Kidney (tissue), 22 donors: ENCODE measurements at places on chromosomes 16 and 17. TPM values are rescaled to one million over a fixed set of nuclear protein-coding genes. Genes with fewer than 3 reads are reported as not detected.

DNA sequence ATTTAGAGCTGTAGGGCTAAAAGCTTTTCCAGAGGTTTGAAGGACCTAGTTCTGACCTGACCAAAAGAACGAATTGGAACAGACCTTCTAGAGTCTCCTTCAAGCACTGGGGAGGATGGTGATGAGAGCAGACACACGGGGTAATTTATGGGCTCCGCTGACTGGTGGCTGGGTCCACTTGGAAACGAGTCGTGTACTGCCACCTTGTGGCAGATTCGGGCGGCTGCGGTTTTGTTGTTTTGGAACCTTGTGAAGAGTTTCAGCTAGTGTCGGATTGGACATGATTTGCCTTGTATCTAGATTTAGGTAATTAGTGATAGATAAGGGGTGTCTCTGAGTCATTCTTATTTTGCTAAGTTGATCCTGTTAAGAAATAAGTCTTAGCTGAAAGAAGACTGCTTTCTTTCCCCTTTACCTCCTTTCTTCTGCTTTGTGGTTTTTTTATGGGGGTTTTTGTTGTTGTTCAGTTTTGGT, 98.9 kb downstream of the AATF start:
- no peaks in the 10 kb centered on the region for H3K27me3 ChIP-seq
- peaks cover 14% of the 10 kb centered on the region for H3K4me1 ChIP-seq
- H3K36me3 ChIP-seq: peaks cover 3% of the 10 kb centered on the region
- no peak overlapping the region for H3K27ac ChIP-seq
- H3K4me3 ChIP-seq: no peak overlapping the region
- peak; percentile 94 for DNase-seq

DNA sequence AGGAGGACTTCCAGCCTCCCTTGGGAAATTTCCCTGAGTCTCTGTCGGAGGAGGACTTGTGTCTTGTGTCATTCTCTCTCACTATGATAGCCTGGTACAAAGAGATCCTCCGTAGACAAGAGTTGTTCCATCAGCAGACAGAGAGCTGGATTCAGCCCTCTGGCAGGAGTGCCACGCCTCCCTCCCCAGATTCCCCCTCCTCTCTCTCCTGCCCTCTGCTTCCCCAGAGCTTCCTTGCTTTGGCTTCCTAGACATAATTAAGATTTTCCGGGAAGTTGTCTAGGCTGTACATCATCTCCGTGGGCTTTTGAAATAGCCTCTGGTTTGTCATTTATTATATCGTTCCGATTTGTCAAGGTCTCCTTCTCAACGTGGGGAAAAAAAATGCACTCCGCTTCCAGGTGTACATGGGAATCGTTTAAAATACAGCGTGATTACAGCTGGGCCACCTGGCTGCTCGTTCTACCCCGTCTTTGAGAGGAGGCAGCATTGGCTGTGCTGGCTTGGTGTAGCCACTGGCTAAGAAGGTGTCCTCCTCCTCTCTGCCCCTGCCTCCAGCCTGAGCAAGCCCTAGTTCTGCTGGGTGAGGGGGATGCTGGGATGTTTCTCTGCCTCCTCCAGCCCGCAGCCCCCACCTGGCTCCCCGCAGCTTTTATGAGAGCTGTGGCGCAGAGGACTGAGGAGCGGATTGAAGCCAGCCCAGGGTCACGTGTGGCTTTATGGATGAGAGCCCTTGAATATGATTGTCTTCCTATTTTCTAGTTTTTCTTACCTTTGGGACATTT, 282.5 kb downstream of the SNX29 start:
- H3K4me1 ChIP-seq: peaks cover 15% of the 10 kb centered on the region
- no peaks in the 10 kb centered on the region for H3K36me3 ChIP-seq
- no peak for DNase-seq
- no peaks in the 10 kb centered on the region for H3K27me3 ChIP-seq
- no peak overlapping the region for H3K27ac ChIP-seq

The SOCS7 gene
- total RNA-seq: 18.7 TPM

- peak overlapping the region; percentile 31 for H3K4me3 ChIP-seq
- H3K27ac ChIP-seq: no peak overlapping the region
- peak; percentile 77 for DNase-seq
- no peaks in the 10 kb centered on the region for H3K27me3 ChIP-seq
- H3K36me3 ChIP-seq: no peaks in the 10 kb centered on the region
- H3K4me1 ChIP-seq: no peaks in the 10 kb centered on the region
Measured at GRCh38 chr16:80803339-80804055, 901 bp downstream of the CDYL2 start.

DNA sequence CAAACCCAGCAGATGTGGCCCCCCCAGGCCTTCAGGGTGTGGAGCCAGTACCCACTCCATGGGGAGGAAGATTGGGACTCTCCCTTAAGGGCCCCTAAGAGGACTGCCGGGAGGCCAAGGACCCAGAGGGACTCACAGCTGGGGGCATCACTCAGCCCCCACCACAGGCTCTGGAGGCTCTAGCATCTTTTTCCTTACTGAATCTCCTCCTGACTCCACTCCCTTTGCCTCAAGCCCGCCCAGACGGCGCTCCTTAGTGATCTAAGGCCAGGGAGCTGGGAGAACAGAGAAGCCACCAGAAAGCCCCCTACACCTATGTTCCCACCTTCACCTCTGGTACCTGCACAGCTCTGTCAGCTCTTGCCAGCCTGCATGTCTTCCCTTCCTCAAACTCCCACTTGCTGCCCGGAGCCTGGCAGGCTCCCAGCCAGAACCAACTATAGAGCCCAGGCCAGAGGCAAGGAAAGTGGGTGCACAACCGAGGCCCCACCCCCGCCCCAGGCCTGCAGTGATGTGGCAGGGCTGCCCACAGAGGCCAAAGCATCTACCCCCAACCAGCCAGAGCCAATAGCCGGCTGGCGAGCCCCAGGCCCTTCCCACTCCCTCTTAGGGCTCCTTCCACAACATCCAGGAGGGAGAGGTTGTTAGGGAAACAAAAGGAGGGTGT, 22.3 kb upstream of the MPO start:
- H3K27me3 ChIP-seq: no peaks in the 10 kb centered on the region
- no peaks in the 10 kb centered on the region for H3K4me1 ChIP-seq
- peaks cover 2% of the 10 kb centered on the region for H3K36me3 ChIP-seq
- H3K4me3 ChIP-seq: no peak overlapping the region

The TBX4 gene
- total RNA-seq: not detected

GRCh38 chr17:43024407-43025289, at the start of gene RND2:
RND2 (plus strand) TSS chr17:43025231; CDS start chr17:43025348, 117 bp downstream.
- no peaks in the 10 kb centered on the region for H3K27me3 ChIP-seq
- peak within 1 kb of the TSS; percentile 58 for H3K4me3 ChIP-seq
- no peak within 1 kb of the TSS for H3K27ac ChIP-seq
- no peaks in the 10 kb centered on the region for H3K36me3 ChIP-seq

DNA sequence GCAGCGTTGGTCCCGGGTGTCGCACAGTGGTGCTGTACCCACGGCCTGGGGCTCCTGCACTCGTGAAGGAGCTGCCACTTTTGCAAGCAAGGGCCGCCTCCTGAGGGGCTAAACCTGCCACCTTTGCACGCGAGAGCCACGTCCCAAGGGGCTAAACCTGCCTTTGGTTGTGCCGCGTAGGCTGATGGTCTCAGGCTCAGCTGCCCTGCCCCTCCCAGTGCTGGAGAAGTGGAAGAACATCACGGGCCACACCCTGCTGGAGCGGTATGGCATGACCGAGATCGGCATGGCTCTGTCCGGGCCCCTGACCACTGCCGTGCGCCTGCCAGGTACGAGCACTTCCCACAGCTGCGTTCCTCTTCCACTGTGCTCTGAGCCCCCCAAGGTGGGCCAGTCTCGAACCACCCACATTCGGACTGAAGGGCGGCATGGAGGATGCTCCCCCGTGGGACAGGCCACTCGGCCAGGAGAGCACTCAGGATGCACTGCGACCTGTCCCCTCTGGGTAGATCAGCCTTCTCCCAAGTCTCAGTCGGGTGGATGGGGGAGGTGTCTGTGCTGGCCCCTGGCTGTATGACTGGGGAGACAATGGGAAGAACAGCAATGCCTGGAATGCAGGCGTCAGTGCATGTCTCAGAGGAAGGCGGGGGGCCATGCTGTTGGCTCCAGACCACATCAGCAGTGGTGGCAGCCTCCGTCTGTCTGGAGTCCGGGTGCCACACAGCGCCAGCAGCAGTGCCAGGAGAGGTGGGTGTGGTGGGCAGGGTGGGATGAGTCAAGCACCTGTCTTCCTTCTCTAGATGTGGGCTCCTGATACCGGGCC, 20.7 kb downstream of the ACSF3 start:
- DNase-seq: peak; percentile 78
- H3K4me1 ChIP-seq: no peaks in the 10 kb centered on the region
- H3K36me3 ChIP-seq: peaks cover 15% of the 10 kb centered on the region
- no peak overlapping the region for H3K27ac ChIP-seq

The HCRT gene
- not detected for total RNA-seq

DNA sequence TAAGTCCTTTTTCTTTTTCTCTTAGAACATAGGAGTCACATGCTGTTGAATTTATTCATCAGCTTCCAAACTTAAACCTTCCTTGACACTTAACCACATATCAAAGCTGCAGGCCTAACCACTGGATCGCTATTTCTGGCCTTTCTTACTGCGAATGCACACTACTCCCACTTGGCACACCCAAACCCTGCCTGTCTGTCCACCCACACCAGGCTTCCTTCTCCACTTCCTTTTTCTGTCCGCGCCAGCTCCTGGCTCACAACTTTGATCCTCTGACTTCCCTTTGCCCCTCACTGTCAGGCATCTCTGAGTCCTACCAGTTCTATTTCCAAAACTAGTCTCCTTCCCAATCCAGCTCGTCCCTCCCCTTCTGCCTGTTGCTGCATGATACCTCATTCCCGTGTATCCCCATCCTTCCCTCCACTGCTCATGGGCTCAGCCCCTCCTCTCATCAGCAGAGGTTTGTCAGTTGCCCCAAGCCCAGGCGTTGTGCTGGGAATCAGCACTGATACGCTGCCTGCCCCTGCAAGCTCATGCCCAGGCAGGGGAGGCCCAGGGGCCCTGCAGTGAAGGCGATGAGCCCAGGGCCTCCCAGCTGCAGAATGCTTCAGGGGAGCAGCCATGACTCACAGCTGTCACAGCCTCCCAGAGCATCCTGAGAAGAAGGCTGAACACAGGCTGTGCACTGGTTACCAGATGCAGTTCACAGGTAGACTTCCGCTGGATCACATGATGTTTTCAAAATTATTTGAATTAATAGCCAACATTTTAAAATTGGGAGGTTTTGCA, 179.8 kb downstream of the KATNIP start:
- no peak for DNase-seq
- no peak overlapping the region for H3K27ac ChIP-seq
- no peaks in the 10 kb centered on the region for H3K27me3 ChIP-seq
- H3K4me3 ChIP-seq: no peak overlapping the region
- peaks cover 5% of the 10 kb centered on the region for H3K36me3 ChIP-seq

DNA sequence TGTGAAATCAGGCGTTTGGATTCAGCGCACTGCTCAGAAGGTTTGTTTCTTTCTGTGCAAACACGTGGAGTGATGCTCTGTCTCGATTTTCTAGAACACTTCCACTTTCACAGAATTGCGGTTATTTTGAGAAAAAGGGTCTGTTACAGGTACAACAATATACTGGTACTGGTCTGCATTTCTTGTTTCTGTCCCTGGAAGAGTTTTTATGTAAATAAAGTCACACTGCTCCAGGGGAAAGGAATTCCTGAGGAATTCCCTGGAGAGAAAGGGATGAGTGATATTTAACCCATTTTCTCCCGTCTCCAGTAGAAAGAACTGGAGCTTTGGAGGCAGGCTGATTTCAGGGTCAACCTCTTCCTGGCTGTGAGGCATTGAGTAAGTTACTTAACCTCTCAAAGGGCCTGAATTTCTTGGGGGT, 16.2 kb upstream of the RMI2 start:
- H3K36me3 ChIP-seq: no peaks in the 10 kb centered on the region
- DNase-seq: no peak
- no peaks in the 10 kb centered on the region for H3K27me3 ChIP-seq
- no peak overlapping the region for H3K4me3 ChIP-seq

GRCh38 chr17:46163316-46163715, 29.9 kb downstream of the KANSL1 start:
- H3K27me3 ChIP-seq: no peaks in the 10 kb centered on the region
- DNase-seq: no peak
- H3K27ac ChIP-seq: no peak overlapping the region
- H3K4me1 ChIP-seq: peaks cover 5% of the 10 kb centered on the region

The SETD6 gene
- total RNA-seq: 25.0 TPM

GRCh38 chr16:19382887-19383816, 34.5 kb upstream of the TMC5 start:
- no peak for DNase-seq
- no peaks in the 10 kb centered on the region for H3K27me3 ChIP-seq
- no peaks in the 10 kb centered on the region for H3K4me1 ChIP-seq
- H3K4me3 ChIP-seq: no peak overlapping the region
- no peaks in the 10 kb centered on the region for H3K36me3 ChIP-seq

The CCL22 gene
- total RNA-seq: 1.3 TPM

The PERCC1 gene
- not detected for total RNA-seq

- DNase-seq: no peak
- H3K4me1 ChIP-seq: peaks cover 25% of the 10 kb centered on the region
- H3K36me3 ChIP-seq: no peaks in the 10 kb centered on the region
- H3K27ac ChIP-seq: peak overlapping the region; percentile 92
Measured at GRCh38 chr17:29709866-29710519, 87.3 kb upstream of the CORO6 start.

The ABCC12 gene
- not detected for total RNA-seq

GRCh38 chr17:74528491-74529199, 2.6 kb downstream of the CD300LB start:
- no peaks in the 10 kb centered on the region for H3K36me3 ChIP-seq
- no peak for DNase-seq
- H3K4me1 ChIP-seq: no peaks in the 10 kb centered on the region
- H3K27ac ChIP-seq: no peak overlapping the region

GRCh38 chr17:78419970-78420815, 41.7 kb downstream of the PGS1 start:
- peak overlapping the region; percentile 44 for H3K27ac ChIP-seq
- no peaks in the 10 kb centered on the region for H3K27me3 ChIP-seq
- no peaks in the 10 kb centered on the region for H3K36me3 ChIP-seq
- H3K4me1 ChIP-seq: no peaks in the 10 kb centered on the region
- no peak overlapping the region for H3K4me3 ChIP-seq

DNA sequence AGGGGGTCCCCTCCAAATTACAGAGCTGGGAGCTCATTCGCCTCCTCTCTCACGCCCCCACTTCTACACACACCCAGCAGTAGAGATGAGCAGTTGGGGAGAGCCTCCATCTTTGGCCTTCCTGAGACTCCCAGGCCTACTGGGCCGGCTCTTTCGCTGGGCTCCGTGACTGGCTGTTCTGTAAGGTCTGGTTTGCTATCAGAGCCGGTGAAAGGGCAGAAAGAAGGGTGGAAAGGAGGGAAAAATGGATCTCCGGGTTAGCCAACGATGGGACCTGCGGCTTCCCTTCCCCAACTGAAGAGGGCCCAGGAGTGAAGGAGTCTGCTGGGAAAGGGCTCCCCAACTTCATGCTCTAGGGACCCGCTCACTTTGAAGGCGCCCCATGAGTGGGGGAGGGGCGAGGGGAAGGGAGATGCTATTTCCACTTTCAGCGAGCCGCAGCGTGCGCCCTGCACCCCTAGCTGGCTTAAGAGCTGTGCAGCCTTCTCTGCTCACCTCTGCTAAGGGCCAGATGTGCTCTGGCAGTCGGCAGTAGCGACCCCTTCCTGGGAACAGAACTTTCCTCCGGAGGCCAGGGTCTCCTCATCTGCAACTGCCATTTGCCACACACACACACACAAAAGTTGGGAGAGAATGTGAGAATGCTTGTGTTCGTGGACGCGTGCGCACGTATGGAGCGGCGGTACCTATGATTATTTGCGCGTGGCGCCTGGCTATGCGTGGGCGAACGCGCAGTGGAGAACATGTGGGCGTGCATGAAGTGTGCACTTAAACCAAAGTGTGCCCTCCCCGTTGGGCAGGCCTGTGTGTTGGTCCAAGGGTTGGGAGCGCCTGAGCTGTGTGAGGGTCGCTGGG, 2.9 kb upstream of the FOXF1 start:
- peaks cover 15% of the 10 kb centered on the region for H3K4me1 ChIP-seq
- H3K36me3 ChIP-seq: no peaks in the 10 kb centered on the region
- H3K4me3 ChIP-seq: no peak overlapping the region
- DNase-seq: no peak
- no peak overlapping the region for H3K27ac ChIP-seq
